ENCODE measurements at places on chromosomes 7 and 10.

DNA sequence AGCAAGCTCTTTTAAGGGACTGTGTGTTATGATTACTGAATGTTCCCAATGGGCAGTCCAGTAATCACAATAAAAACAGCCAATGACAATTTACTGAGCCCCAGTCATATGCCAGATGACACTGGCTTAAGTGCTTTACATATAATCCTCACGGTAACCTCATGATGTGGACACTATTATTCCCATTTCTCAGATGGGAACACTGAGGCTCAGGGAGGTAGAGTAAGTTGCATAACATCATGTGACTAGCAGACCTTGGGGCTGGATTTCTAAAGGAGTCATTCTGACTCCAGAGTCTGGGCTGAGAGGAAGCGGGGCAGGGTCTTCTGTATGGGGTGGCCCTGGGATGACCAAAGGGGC is 7.6 kb upstream of the RBM20 start:
- no peak for DNase-seq
- peaks cover 23% of the 10 kb centered on the region for H3K4me1 ChIP-seq
- H3K4me3 ChIP-seq, result no peak overlapping the region

DNA sequence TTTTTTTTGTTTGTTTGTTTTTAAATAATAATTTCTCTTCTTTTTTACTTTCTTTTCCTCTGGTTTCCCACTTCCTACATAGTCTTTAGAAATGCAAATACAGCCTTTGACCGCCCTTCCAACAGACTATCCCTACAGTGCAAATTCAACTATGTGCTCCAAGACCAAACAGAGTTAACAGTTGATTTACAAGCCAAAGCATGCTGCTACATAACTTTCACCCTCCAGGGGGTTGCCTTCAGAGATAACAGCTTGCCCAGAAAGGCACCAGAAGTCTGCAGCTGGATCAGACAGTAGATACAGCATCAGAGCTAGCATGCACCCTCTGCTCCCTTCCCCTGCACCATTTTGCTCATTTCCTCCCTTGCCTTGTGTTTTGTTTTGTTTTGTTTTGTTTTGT is 539.0 kb downstream of the ZWINT start:
- 0 out of 2 replicates have a peak overlapping the region, but pooled peaks have one; percentile 68 for H3K27ac ChIP-seq
- H3K27me3 ChIP-seq, result no peaks in the 10 kb centered on the region
- DNase-seq, result peak; percentile 66
- no peak overlapping the region for H3K4me3 ChIP-seq
- no peaks in the 10 kb centered on the region for H3K36me3 ChIP-seq

DNA sequence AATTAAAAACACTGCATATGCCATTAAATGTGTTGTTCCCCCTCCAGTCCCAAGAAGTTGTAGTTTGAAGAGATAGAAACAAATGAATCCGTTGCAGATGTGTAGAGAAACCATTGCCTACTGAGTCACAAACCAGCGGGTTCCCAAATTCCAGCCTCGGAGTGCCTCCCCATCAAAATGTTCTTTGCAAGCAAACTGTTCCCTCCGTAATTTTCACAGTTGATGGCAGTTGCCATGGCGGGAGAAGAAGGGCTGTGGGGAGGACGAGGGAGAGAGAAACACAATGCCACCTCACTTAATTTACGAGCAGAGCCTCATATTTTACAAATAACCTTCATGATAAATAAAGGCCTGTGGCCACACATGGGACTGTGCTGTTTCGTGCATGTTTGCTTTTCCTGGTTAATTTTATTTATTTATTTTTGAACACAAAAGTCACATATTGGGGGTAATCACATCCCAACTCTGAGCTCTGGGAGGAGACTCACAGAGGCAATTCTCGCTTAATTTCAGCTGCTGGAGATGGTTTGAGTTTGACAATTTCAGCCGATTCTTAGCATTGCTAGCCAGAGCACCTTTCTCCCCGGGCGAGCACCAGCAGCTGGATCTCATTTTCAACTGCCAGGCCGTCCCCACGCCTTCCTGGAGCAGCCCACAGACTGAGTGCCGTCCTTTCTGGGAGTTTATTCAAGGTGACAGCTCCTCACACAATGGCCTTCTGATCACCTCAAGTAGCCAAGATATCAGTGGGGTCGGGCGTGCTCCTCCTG is 1084.2 kb downstream of the KCNMA1 start:
- no peak overlapping the region for H3K27ac ChIP-seq
- H3K27me3 ChIP-seq, result no peaks in the 10 kb centered on the region
- H3K4me1 ChIP-seq, result no peaks in the 10 kb centered on the region
- H3K36me3 ChIP-seq, result no peaks in the 10 kb centered on the region
- DNase-seq, result no peak

DNA sequence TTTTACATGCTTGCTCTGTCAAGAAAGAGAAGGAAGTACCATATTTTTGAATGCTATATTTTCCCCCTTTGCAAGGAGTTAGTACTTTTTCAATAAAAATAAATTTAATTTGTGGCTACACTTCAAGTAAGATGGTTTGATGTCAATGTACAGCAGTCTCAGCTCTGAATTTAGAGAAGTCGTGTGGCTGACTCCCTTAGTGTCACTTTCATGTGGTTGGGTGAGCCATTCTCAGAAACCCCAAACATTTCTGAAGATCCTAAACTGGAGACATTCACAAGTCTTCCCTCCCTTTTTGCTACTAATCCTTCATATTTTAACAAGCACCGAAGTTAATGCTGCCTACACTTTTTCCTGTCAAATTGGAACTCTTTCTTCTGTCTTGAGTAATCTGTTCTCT is 244.4 kb downstream of the DYNC1I1 start:
- H3K36me3 ChIP-seq, result no peaks in the 10 kb centered on the region
- no peak overlapping the region for H3K4me3 ChIP-seq
- peaks cover 4% of the 10 kb centered on the region for H3K4me1 ChIP-seq
- DNase-seq, result no peak

- H3K4me3 ChIP-seq, result no peak overlapping the region
- no peaks in the 10 kb centered on the region for H3K27me3 ChIP-seq
- no peaks in the 10 kb centered on the region for H3K36me3 ChIP-seq
- no peaks in the 10 kb centered on the region for H3K4me1 ChIP-seq
- peak; percentile 8 for DNase-seq
- no peak overlapping the region for H3K27ac ChIP-seq
Observed at GRCh38 chr10:56449770-56450169, 88.7 kb upstream of the ZWINT start.

GRCh38 chr10:19498393-19499290 is 317.6 kb upstream of the PLXDC2 start:
- no peak overlapping the region for H3K4me3 ChIP-seq
- DNase-seq, result no peak
- no peaks in the 10 kb centered on the region for H3K36me3 ChIP-seq

DNA sequence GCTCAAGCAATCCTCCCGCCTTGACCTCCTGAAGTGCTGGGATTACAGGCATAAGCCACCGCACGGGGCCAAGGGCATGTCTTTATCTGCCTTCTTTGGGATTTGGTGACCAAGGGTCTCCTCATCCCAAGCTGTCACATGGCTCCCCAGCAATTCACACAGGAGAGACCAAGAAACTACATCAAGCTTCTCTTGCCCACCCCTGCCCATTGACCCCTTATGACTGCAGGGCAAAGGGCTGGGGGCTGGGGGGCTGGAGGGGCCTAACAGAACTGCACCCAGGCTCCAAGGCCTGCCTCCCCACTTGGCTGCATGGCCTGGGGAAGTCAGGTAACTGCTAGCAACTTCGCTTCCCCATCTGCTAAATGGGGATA is 137.1 kb downstream of the SH3PXD2A start:
- H3K27ac ChIP-seq, result no peak overlapping the region
- no peak overlapping the region for H3K4me3 ChIP-seq
- DNase-seq, result no peak
- no peaks in the 10 kb centered on the region for H3K27me3 ChIP-seq
- no peaks in the 10 kb centered on the region for H3K36me3 ChIP-seq

DNA sequence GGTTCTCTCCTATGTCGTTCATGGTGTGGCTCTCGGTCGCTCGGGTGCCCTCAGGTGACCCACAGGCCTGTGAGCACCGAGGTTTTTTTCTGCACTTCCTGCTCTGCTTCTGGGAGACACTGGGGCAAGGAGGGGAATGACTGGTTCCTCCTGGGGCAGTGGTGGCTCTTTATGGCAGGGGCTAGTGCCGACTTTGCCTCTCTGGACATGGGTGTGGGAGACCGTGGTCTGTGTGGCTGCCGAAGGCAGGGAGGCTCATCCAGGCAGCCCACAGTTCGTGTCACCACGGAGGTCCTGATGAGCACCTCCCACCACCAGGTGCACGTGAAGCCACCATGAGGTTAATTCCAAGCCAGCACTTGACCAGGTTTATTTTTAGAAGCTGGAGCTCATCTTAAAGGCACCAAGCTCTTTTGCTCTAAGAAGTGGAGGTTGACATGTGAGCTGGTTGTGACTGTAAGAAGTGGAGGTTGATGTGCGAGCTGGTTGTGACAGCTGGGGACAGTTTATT is 24.7 kb upstream of the DPYSL4 start:
- peaks cover 11% of the 10 kb centered on the region for H3K4me1 ChIP-seq
- no peaks in the 10 kb centered on the region for H3K27me3 ChIP-seq

DNA sequence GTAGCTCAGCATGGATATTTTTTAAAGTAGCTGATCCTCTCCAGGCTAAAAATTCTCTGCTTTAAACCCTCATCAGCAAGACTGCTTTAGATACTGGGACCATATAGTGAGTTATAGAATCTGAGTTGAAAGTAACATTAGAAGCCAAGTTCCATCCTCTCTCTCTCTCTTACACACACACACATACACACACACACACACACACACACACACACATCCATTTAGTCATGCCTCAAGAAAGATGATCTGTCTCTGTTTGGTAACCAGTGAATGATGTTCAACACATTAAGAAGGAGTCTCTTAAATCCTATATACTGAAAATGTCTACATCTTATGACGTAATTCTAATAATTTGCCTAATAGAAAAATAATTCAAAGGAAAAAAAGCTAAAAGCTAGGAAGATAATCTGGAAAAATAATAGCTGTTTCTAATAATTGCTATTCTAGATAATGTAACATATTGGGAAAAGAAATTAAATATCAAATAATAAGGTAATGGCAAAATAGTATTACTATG is 16.9 kb upstream of the ATP6V0A4 start:
- H3K4me1 ChIP-seq, result no peaks in the 10 kb centered on the region
- no peaks in the 10 kb centered on the region for H3K36me3 ChIP-seq
- H3K27ac ChIP-seq, result no peak overlapping the region

GRCh38 chr7:73397521-73398281 is 35.9 kb upstream of the FZD9 start:
- DNase-seq, result peak; percentile 72
- H3K4me3 ChIP-seq, result peak overlapping the region; percentile 76
- H3K27ac ChIP-seq, result no peak overlapping the region
- H3K27me3 ChIP-seq, result no peaks in the 10 kb centered on the region
- no peaks in the 10 kb centered on the region for H3K36me3 ChIP-seq

DNA sequence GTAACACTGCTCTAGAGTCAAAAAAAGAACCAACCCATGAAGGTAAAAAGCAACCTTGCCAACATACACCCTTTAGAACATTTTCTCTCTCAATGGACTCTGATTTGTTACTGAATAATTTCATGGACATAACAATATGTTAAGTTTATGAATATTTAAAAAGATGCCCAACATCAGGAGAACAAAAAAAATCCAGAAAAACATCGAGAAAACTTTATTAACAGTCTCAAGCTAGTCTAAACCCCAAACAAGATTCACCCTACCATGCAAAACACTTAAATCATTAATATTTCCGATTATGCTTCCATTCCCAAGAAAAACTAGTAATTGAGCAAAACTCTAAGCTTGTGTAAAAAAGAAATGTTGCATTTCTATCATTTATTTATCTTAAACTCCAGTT is 46.7 kb downstream of the OSBPL3 start:
- no peak for DNase-seq
- no peak overlapping the region for H3K4me3 ChIP-seq
- peaks cover 34% of the 10 kb centered on the region for H3K4me1 ChIP-seq
- H3K27ac ChIP-seq, result no peak overlapping the region
- H3K36me3 ChIP-seq, result no peaks in the 10 kb centered on the region

DNA sequence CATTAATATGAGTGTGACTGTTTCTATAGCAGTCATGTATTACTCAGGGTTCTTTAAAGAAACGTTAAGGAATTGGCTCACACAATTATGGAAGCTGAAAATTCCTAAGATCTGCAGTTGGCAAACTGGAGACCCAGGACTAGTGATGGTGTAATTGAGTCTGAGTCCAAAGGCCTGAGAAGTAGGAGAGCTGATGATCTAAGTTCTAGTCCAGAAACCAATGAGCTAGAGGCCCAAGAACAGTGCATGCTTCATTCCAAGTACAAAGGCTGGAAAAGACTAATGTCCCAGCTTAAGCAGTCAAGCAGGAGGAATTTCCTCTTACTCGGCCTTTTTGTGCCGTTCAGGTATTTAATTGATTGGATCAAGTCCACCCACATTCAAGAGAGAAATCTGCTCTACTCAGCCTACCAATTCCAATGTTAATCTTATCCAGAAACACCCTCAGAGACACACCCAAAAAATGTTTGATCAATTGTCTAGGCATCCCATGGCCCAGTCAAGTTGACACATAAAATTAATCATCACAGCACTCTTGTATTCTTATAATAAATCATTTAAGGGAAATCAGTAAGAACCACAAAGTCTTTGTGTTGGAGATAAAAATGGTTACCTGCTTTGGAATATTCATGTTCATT is 312.1 kb downstream of the PRKG1 start:
- H3K27me3 ChIP-seq, result no peaks in the 10 kb centered on the region
- H3K4me1 ChIP-seq, result no peaks in the 10 kb centered on the region
- no peak overlapping the region for H3K27ac ChIP-seq

DNA sequence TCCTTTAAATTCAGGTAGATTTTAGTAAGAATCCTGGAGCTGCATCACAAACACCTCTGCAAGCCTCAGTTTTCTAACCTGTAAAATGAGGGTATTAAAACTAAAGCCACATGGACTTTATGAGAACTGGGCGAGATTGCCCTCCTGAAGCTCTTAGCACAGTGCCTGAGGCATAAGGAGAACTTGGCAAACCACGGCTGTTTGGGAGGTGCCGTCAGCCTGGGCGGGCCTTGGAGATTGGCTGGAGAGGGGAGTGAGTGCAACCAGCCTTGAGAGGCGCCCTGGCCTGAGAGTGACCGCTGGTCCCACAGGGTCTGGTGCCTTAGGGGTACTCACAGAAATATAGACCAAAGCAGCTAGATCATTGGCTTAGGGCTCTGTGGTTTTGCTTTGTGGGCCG is 5.4 kb upstream of the TNS3 start:
- no peak overlapping the region for H3K27ac ChIP-seq
- H3K4me3 ChIP-seq, result no peak overlapping the region
- H3K4me1 ChIP-seq, result peaks cover 22% of the 10 kb centered on the region
- DNase-seq, result no peak
- H3K36me3 ChIP-seq, result no peaks in the 10 kb centered on the region
